ENCODE measurements at places on chromosomes 11 and 22.

DNA sequence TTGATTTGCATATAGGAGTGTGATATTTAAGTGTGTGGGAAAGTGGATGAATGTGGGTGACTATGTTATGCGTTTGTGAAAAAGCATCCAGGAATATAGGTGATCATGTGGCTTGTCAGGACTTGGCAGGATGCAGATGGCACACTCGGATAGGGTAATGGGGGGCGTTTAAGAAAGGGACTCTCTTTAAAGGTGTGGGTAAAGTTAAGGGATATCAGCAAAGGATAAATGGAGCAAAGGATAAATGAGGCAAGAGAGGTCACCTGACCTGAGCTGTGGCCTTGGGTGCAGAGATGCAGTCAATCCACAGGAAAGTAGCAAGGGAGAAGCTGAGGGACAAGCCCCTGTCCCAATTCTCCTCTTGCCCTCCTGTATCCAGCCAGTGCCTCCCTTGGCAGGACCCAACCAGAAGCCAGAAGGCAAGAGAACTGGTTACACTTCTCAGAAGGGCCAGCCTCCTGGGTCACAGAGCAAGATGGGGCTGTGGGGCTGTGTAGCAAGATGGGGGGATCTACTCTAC lies 47.5 kb upstream of the GRAMD1B start:
- no peak for DNase-seq

GRCh38 chr22:20455709-20456063 lies 18.1 kb upstream of the SCARF2 start:
- no peak for DNase-seq

GRCh38 chr11:76621868-76622267 lies 48.7 kb downstream of the LRRC32 start:
- no peak for DNase-seq

DNA sequence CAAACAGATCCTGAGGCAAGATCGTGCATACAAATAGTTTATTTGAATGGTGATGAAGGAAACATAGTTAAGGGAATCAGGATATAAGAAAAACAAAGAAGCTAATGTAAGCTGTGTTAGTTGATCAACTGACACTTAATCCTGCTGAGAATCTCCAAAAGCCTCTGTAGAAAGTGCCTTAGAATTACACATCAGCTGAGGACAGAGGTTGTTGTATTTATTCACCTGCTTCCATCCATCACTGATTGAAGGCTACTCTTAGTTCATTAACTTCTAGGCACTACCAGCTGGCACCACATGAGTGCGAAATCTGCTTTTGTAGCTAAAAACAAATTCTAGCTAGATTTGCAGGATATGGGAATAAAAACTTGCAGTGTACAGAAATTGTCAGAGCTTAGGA lies 1082.0 kb upstream of the CNTN5 start:
- DNase-seq = no peak

GRCh38 chr11:102046841-102047240 lies 396 bp upstream of the CFAP300 start:
- DNase-seq = no peak

GRCh38 chr22:29154364-29155048 lies 51.2 kb upstream of the EMID1 start:
- DNase-seq = peak; percentile 77

GRCh38 chr22:20273758-20274181 lies 5.7 kb upstream of the RTN4R start:
- no peak for DNase-seq

Data from left kidney (tissue), 8 donors.